CD8-positive, alpha-beta memory T cell (primary cell): ENCODE measurements at places on chromosomes 1 and 21.

DNA sequence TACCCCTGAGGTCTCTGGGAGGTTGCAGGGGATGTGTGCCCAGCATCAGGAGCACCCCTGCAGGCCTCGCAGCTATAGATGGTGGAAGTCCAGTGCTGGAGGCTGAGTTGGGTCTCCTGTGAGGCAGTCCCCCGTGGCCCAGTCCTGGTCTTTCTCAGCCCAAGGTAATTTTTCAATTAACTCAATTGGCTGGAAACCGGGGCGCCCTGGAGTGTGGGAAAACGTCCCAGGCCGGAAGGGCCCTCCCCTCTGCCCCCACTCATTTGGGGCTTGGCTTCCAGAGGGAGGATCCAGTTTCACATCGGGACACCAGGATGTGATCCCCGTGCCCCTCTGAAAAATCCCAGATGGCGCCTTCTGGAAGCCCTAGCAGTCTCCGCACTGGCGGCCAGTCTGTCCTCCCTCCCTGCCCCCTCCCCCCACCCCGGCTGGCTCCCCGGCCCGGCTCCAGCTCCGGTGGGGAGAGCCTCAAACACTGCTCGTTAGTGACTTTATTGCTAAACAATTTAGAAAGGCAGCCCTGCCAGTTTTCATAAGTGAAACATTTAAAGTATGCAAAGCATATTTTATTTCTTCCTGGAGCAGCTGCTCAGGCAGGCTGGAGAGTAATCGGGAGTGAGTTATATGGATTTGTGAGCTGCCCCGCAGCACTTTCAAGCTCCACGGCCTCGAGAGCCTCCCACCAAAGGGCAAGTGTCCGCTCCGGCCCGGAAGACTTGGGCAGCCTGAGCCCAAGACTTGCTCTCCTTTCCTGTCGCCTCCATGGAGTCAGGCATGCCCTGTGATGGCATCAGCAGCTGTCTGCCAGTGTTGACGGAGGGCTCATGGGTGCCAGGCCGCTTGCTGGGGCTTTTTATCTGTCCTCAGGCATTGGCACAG is 208.2 kb upstream of the TMEM51 start:
- DNase-seq: no peak

DNA sequence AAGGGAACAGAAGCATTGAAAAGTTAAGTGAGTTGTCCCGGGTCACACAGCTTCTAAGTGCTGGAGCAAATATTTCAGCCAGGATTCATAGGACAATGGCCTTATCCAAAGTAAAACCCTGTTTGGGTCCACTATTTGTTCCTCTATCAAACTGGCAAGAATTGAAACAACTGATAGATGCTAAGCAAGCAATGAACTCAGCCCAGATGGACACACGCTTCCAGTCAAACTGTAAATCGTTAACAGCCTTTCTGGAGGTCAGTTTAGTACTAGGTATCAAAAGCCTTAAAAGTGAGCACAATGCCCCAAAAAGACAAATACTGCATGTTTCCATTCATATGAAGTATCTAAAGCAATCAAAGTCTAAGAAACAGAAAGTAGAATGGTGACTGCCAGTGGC is 779 bp upstream of the SVBP start:
- no peak for DNase-seq

- DNase-seq: no peak
Observed at GRCh38 chr1:11741919-11742558, 6.1 kb downstream of the AGTRAP start.

DNA sequence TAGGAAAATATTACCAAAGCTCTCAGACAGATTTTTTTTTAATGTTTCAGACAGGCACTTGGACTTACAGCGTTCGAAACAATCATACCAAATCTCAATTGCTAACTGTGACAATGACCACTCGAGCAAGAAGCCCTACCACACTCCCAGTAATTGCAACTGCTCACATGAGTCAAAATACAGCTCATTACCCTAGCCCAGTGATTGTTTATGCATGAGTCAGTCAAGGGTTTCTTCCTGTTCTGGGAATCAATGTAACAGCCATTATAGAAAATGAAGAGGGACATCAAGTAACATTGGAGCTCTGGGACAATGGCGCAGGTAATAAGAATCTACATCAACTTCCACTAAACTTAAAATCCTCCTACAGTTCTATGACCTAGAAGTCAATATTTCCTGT is 56.1 kb upstream of the SH3GLB1 start:
- DNase-seq: no peak

GRCh38 chr1:213666922-213667321 is 320.9 kb upstream of the PROX1 start:
- DNase-seq: no peak
